Memory B cell (primary cell): ENCODE measurements at places on chromosomes 16 and 17.

GRCh38 chr16:84209989-84210388 is 19.0 kb downstream of the ADAD2 start:
- no peak for DNase-seq

- DNase-seq, result no peak
Observed at GRCh38 chr17:6052926-6053325, 17.3 kb upstream of the WSCD1 start.

DNA sequence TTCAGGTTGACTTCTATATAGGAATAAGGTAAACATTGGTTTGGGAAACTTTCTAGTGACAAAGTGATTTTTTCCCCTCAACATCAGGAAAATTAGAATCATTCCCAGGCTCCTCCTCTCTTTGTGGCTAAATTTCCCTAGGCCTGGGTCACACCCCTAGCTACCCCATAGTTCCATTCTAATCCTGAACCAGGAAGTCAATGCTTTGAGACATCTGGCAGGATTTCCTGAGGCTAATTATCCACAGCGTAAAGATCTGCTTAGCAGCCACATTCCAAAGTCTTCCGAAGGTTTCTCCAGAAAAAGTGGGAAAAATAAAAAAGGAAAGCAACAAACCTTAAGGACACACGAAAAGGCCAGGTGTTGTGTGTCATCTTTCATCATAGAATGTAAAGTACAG is 60.3 kb upstream of the CORO6 start:
- no peak for DNase-seq

DNA sequence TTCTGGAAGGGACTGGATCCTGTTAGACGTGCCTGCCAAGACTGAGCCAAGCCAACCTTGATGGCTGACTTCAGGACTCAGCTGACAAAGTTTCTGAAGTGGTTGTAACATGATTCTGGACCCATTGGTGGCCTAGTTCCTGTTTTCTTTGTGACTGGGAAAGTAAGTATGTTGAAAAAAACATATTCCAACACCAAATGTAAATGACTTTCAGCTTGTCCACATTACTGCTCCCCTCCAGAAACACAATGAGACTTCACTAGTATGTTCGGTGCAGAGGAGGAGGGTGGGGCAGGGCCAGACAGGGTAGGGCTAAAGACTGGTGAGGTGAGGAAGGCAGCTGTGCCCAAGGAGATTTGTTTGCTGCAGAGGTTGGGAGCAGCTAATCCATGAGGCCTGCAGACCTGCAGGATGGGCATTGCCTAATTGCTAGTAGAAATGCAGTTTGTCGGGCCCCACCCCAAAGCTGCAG is 26.4 kb downstream of the NMT1 start:
- DNase-seq, result no peak

- DNase-seq, result no peak
Observed at GRCh38 chr16:70772493-70772892, 28.5 kb downstream of the VAC14 start.

DNA sequence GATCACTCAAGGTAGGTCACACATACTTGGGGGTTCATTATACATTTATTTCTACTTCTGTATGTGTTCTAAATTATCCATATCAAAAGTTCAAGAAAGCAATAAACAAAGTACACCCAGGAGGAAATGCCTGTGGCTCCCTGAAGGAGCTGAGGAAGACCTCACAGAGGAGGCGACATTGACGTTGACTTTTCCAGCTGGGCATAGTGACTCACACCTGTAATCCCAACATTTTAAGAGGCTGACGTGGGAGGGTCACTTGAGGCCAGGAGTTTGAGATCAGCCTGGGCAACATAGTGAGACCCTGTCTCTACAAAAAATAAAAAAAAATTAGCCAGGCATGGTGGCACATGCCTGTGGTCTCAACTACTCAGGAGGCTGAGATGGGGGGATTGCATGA is 16.3 kb downstream of the ITGAD start:
- no peak for DNase-seq

GRCh38 chr16:11329071-11329491 is 16.2 kb upstream of the RMI2 start:
- DNase-seq, result no peak

DNA sequence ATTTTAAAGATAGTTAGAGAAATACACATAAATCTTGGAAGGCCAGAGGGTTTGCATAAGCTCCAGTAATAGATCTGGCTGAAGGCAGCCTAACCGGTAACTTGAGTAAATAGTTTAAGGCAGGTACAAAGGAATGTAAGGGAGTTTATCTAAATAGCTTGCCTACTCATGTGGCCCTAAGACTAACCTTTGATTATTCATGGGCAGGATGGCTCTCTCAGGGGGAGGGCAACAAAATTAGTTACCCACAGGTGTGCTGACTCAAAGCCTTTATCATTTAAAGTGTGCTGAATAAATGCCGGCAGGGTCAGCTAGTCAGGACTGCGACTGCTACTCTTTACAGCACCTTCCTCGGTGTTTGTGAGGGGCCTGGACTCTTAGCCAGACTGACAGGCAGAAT is 761.3 kb upstream of the KIF2B start:
- no peak for DNase-seq

- DNase-seq, result no peak
Observed at GRCh38 chr17:38874505-38875400, 4.9 kb downstream of the LASP1 start.

GRCh38 chr17:67617304-67617899 is 100.3 kb upstream of the NOL11 start:
- no peak for DNase-seq

DNA sequence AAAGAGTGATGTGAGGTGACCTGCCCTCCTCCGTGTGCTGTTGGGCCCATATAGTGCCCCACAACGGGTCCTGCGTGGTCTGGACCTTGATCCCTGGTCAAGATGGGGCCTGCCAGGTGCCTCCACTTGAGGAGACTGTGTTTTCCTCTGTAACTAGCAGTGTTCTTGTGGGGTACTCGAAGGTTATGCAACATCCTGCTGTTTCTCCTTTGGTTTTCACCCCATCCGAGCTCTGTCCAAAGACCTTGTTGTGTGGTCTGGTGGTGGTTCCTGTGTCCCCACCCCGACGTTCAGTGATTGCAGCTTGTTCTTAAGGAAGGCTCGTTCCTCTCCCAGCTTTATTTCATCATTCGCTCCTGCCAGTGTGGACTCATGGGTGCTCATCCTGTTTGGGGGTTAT is 38.7 kb upstream of the ZNF750 start:
- DNase-seq, result no peak

DNA sequence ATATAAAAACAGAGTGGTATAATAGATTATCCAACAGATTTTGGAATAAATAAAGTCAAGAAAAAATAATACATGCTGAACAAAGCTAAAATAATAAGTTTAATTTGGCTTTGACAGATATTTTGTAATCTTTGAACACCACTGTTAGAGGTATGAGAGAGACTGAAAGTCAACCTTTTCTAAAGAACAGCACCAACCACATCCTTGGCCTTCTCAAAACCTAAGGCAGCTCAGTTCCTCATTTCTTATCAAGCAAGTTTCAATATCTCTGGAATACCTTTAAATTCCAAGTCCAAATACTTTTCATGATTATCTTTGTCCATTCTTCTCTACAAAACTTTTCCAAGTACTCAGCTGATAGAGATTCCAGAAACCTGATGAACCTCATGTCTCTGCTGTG is 1603.8 kb downstream of the CDH8 start:
- DNase-seq, result no peak

- DNase-seq, result no peak
Observed at GRCh38 chr16:24352746-24353145, 96.6 kb downstream of the CACNG3 start.

- no peak for DNase-seq
Observed at GRCh38 chr16:66382171-66382965, 15.9 kb downstream of the CDH5 start.

DNA sequence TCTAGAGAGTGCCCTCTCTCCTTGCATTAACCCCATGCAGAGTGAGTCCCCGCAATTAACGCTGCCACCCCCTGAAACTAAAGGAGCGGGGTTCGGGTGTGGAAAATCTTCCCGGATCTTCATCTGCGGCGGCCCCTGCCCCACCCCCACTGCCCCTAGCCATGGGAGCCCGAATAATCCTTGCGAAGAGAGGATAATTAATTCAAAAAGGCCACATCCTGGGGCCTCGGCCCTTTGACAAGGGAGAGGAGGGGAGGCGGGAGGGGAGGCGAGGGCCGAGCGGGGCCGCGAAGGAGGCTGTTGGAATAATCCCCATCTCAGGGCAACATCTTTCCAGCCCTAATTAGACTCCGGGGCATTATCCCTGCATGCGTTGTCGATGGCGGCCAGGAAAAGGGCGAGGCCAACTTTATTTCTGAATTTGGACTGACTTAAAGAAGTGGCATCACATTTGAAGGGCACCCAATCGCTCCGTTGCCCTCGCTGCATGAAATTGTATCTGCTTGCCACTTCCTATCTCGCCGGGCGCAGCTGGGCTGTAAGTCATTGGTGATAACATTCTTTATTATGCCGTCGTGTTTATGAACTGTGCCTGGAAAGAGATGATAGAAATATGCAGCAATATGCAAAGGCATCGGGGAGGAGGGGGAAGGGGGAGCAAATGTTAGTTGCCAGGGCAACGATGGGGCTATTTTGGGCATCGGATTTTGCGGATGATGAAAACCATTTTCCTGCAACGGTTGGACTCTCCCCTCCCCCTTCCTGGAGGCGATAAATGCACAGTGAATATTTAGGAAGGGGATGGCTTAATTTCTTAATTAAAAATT is 387.1 kb upstream of the TNRC6C start:
- no peak for DNase-seq

- peak; percentile 59 for DNase-seq
Observed at GRCh38 chr16:1379304-1380076, 27.8 kb downstream of the GNPTG start.

DNA sequence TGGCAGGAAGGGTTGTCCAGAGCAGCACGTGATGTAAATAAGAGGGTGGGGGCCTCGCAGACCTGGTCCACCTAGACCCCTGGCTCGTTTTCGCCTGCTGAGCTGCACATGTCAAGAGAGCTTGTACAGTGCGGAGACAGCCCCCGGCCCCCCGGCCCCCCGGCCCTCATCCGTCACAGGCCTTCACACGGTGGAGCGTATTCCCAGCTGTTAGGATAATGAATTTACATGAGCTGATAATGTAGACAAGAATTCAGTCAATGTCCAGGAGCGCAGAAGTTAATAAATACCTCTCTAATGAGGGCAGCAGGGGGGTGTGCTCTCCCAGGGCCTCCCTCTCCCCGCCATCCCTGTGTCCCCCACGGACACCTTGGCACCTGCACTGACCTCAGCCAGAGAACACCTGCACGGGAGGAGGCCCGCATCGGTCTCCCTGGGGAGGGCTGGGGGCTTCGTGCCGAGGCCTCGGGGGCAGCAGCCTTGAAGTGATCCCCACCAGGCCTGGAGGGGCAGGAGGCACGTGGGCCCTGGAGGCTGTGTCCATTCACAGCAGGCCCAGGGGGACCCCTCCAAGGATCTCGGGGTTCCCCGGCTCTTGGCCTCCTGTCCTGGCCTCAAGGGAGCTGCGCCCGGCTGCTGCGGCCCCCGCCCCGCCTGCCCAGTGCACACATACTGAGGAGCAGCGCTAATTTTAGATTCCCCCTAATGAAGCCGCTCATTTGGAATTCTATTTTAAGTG is 14.6 kb downstream of the GSE1 start:
- DNase-seq, result no peak

DNA sequence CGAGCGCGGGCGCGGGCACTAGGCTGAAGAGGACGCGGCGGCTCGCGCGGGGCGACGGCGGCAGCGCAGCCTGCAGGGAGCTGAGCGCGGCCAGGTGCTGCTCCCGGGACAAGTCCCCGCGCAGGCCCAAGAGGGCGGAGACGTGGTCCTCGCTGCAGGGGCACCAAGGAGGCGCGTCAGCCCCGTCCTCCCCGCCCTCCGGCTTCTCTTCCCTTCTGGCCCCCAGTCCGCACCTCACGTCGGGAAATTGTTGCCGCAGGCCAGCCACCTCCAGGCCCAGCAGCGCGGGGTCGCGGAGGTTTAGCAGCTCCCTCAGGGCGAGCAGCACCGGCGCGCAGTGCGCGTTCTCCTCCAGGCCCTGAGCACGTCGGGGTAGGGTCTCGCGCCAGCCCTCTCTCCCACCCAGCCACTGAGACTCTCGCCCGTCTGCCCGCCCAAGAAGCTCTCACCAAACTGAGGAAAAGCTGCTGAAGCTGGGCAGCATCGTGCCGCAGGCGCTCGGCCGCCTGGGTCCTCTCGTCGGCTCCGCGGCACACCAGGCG is 761 bp upstream of the MATCAP1 start:
- no peak for DNase-seq

DNA sequence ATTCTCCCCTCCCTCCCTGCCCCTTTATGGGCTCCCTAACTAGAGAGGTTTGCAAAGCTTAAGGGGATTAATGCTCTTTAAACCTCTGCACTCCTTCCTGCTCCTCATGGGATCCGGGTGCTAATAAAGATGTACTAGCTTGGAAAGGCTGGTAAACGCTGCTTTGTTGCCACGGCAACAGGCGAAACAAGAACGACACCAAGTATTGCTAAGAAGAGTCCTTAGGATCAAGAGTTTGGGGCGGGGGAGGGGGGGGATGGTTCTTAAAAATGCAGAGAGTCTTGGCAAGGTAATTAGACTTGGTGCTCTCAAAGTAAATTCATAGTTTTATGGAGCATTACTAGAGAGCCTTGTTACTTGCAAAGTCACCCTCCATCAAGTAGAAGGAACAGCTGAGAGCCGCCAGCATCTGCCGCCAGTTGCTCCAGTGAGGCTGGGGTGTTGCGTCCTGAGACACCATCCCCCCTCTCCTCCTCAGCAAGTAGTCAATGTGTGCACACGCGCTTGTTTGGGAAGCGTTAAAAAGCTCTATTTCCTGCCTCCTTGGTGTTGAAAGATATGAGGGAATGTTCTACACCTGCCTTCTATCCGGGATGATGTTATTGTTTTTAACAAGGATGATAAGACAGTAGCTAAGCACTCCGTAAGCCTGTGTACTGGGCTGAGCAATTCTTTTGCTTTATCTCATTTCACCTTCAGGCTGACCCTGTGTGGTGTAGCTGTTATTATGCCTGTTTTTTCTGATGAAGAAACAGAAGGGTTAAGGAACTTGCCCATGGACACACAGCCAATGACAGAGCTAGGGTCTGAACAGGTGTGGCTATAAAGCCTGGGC is 190.9 kb downstream of the CCDC182 start:
- DNase-seq, result no peak

DNA sequence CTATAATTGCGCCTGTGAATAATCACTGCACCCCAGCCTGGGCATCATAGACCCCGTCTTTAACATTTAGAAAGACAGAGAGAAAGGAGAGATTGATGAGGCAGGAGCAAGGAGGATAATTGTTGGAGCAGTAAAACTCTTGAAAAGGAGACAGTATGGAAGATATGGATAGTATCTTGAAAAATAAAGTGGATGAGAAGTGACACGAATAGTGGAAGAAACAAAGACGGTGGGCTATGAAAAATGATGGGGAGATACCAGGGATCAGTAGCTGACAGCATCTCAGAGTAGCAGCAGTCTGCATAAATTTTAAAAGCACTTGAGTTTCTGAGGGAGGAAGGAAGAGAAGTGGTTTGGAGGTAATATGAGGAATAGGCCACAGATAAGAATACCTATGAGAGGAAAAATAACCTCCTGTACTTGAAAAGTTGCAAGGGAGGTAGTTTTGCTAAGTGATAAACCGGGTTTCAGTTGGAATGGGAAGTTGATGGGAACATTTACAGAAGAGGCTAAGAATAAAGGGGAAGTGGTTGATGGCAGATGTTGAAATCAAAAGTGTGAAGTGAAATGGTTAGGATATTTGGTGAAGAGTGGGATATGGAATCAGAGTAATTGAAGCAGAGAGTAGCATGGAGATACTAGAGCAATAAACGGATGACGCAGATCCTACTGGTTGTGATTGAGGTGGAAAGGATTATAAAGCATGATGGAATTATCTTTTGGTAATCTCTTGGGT is 1.8 kb upstream of the PPM1D start:
- no peak for DNase-seq

GRCh38 chr16:53503991-53504663 is 1.1 kb upstream of the AKTIP start:
- DNase-seq, result no peak

GRCh38 chr16:82899006-82899405 is 272.2 kb downstream of the CDH13 start:
- no peak for DNase-seq
